ENCODE measurements at places on chromosomes 1 and 21.

DNA sequence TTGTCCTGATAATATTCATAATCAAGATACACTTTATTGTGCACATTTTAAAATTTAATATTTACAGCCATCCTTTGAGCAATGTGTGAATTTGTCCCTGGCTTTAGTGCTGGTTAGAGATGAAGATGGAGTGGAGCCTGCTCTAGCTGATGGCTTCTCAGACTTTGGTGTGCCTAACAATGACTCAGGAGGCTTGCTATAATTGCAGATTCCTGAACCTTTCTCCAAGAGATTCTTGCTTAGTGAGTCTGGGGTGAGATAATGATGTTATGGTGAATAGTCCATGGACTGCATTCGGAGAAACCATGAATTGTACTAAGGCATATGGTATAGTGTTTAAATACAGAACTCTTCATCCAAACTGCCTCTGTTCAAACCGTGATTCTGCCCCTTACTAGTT is 307.1 kb downstream of the PAPPA2 start:
- no peak for DNase-seq

DNA sequence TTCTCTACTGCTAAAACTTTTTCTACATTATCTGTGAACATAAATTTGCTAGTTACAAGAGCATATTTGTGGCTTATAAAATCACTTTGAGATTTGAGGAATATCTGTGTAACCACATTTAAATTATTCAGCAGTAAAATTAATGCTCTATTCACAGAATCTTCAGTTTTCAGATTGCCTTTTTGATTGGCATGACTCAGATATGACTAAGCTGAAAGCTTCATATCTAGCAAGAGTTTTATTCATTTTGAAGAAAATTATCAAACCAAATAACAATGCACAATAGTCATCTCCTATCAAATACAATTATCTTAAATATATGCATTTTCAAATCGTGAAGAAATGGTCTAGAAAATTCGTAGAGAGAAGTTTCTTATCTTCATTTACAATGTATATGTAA is 1498.2 kb upstream of the B3GALT2 start:
- DNase-seq = no peak

DNA sequence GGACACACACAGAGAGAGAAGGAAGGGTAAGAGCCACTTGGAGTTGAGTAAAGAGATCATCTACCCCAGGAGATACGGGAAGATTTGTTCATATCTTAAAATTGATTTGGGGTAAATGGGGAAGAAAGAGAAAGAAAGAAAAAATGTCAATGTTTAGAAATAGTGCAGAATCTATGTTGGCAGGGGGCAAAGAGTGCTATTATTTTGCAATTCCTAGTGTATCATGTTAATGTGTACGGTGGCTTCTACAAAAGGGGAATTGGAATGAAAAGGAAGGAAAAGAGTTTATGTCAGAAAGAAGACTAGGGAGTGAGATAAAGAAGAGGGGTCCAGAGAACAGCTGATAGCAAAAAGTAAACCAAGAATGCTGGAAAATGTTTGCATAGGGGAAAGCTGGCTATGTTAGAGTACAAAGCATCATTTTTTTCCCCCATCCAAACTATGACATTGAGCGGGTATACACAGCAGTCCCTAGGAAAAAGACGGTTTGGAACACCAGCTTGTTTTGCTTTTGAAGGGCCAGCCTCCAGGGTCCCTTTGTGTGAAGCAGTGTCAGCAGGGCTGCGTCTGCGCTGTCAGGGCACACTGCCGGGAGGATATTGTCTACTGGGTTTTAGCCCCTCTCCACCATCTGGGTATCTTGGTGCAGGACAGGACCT is 10.8 kb downstream of the LRRC8D start:
- DNase-seq = no peak

GRCh38 chr21:41507521-41508414 is at the start of gene TMPRSS2:
TMPRSS2 (minus strand) TSS chr21:41508158; CDS start chr21:41498133, 10,025 bp downstream.
- DNase-seq = no peak

GRCh38 chr1:154849645-154850131 is 20.4 kb downstream of the KCNN3 start:
- peak; percentile 73 for DNase-seq

DNA sequence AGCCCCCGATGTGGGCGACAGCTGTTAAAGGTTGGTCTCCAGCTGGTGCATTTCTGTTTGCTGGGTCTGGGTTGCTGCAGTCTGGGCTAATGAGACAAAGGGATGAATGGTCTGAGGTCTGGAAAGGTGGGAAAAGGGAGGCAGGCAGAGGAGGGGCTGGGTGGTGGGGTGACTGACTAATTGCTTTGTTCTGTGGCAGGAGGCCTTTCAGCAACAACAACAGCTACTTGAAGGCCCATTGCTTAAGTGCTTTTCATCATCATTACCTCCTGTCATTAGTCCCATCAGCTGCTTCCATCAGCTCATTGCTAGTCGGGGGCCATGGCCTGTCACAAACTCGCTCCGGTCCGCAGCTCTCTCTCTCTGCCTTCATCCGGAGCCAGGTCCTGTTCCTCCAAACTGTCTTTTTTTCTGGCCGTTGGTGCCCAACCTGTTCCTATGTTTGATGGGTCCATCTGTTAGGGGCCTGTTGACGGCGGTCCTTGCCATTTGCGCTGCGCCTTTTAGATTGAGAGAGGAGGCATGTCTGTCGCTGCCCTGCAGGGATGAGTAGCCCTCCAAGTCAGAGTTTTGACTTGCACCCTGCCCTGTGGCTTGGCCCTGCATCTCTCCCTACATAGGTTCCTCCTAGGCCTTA is 105.6 kb upstream of the PLXNA2 start:
- no peak for DNase-seq

DNA sequence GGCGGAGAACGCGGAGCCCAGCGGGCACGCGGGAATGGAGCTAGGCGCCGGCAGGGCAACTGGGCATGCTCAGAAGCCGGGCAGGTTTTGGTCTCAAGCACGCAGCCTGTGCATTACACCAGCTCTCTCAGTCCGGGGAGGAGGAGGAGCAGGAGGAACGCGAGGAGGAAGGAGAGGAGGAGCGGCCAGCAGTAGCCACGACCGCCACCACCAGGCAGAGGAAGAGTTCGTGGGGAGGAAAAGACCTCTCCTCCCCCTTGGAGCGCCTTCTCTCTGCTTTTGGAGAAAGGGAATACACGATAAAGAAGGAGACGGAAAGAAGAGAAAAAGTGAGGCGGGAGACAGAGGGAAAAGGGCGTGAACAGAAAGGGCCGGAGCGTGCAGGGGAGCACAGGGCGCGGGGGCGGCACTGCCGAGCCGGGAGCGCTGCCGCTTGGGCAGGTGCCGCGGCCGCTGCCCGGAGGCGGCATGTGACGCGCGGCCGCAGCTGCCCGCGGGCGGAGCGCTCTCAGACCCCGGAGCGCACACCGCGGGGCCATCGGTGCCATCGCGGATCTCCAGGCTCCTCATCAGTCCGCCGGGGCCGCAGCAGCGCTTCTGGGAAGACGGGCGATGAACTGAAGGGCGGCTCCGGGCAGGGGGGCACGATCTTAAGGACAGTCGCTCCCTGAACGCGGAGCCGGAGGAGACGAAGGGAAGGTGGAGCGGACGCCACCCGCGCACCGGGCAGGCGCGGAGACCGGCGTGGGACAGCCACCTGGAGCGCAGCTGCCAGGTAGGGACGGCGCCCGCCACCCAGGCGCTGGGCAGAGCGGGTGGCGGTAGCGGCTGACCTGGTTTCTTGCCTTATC is at the start of gene CHRM3:
CHRM3 (plus strand) TSS at position 116 of the 851 bp plus-strand sequence. CDS start 520,884 bp downstream, outside the sequence.
- DNase-seq = peak; percentile 31

DNA sequence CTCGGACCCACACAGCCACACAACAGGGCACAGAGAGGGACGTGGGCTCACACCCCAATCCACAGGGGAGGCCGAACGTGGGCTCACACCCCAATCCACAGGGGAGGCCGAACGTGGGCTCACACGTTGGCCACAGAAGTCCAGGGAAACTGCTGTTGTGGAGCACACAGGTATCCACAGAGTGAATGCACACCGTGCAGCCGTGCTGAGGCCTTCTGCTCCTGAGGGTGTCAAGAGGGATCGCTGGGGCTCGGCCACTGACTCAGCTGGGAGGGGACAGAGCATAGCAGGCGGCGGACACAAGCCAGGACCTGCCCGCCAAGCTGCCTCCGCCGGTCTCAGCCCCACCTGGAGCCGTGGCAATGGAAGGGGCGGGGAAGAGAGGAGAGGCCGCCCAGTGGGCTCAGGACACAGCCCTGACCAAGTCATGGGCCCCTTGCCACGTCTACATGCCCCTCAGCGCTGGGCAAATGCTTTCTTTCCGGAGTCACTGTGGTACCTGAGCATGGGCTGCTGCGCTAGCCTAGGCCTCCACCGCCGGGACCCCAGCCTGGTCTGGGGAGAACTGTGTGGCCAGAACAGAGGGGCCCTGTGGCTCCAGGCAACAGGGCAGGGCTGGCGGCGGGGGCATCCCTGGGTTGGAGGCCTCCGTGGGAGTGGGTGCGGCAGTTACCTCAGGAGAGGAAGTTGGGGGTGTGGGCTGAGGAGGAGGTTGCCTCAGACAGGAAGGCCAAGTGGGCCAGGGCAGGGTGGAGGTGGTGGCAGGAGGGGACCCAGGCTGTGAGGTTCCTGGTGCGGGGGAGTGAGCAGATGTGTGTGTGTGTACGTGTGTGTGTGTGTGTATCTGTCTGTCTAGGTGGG is 1.2 kb downstream of the SYTL1 start:
- DNase-seq = peak; percentile 79

DNA sequence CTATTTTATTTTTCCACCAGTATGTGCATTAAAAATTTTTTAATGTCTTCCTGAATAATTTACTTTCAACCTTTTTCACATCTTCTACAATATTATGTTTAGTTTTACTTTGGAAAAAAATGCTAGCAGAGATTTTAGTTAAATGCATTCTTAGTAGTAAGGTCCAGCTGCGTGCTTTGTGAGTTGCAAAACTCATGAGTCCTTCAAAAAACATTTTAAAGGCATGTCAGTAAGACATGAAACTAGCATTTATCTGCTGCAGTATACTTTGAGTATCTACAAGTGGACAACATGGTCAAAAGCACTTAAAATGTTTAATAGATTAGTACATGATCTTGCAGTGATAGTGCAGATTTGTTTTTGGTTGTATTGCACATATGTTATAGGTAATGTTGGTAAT is 139.0 kb downstream of the HS2ST1 start:
- DNase-seq = no peak

- no peak for DNase-seq
Observed at GRCh38 chr1:235783148-235783776, 83.4 kb downstream of the LYST start.

GRCh38 chr1:160727316-160727640 is 11.8 kb upstream of the SLAMF7 start:
- DNase-seq = no peak

DNA sequence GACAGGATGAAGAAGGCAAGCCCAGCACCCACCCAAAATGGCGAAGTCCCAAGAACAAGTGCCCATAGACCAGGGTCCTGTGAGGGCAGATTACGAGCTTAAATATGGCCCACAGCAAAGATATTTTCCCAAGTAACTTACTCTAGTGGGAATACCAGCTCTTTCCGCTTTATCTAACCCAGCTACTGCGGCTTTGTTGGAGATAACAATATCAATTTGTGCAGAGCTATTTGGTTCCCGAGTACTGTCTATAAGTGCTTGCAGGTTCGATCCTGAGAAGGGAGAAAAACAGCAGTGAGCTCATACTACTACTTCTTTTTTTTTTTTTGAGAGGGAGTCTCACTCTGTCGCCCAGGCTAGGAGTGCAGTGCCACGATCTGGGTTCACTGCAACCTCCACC is 14.3 kb upstream of the DNAJC28 start:
- no peak for DNase-seq

- no peak for DNase-seq
Observed at GRCh38 chr21:42806509-42807140, 72.7 kb downstream of the WDR4 start.

DNA sequence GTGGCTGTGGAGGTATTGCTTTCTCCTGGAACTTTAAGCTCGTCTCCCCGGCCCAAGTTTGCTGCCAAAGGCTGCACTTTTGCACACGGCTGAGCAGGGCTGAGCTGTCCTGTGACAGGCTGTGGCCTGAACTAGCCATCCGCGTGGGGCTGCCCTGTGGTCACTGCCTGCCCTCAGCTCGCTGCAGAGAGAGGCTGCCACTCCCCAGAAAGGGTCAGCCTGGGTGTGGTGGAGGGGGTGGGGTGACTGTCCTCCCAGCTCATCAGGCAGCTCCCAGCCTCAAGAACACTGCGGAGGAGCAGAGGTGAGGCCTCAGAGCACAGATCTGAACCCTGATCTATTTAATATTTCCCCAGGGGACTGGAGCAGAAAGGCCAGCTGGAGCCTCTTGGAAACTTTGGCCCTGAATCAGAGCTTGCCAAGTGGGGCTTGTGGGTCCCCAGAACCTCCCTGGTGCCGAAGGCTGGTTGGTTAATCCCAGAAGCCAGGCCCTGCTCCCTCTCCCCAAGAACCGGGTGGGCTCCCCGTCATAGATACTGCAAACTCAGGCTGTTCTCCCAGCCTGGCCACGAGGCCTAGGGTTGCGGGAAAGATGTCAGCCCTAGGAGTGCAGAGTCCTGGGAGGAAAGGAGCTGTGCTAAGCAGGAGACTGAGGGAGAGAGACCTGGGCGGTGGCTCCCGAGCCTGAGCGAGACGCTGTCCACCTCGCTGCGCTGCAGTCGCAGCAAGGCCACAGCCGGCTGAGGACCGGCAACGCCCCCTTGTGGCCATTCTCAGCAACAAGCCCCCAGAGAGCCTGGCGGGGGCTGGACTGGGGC is 125.1 kb upstream of the IPO9 start:
- DNase-seq = peak; percentile 79

- DNase-seq = peak; percentile 79
Observed at GRCh38 chr1:175338387-175339135, 146.0 kb upstream of the KIAA0040 start.

DNA sequence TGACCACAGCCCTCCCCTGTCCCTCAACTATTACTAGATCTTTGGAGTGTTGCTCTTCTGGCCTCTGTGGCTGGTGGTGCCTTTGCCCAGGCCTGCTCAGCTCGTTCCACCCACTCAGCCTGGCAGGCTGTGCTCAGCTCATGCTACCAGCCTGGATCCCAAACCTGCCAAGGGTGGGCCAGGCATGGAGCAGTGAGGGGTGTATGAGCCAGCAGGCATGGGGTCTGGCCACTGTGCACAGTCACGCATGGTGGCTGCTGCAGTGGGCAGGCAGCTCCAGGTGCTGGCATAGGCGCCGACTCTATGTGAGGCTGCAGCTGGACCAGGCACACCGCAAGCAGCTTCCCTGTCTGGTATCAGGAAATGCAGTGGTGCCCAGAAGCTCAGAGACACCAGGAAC is 449.9 kb downstream of the MATN1 start:
- DNase-seq = no peak

GRCh38 chr1:246532519-246532918 is 25.4 kb upstream of the SMYD3 start:
- no peak for DNase-seq

DNA sequence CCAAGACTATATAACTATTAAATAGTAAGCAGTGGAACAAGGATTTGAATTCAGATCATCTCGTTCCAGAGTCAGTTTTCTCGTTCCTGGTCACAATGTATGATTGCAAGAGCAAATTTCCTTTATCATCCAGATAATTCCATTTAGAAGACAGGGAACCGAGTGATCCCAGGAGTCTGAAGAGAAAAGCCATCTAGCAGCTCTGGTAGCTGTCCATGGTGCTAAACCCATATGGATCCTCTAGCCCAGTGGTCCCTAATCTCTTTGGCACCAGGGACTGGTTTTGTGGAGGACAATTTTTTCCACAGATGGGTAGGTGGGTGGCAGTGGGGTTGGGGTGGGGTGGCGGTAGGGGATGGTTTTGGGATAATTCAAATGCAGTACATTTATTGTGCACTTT is 229.4 kb downstream of the PTPRU start:
- DNase-seq = no peak

- no peak for DNase-seq
Observed at GRCh38 chr1:114144016-114144415, 9.7 kb downstream of the SYT6 start.
